ENCODE measurements at places on chromosomes 13 and 19.

DNA sequence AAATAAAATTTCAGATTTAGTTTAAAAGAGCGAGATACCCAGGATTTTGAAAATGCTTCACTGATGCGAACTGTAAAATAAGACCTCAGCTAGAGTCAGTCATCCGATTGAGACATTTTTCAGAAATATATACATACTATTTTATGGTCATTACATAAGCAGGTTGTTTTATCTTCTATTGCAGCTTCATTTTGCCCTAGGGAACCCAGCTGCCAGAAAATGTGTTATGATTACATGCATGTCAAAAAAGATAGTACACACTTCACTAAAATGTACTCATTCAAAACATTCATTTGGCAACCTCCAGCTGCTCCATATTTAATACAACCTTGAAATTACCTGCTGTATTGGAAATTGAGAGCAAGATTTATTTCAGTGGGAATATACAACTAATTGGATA lies 483.8 kb upstream of the SLITRK6 start:
- no peak for ATAC-seq

- peak; percentile 70 for ATAC-seq
Measured at GRCh38 chr13:29925457-29926097, 75.2 kb upstream of the UBL3 start.

- no peak for ATAC-seq
Measured at GRCh38 chr19:45182758-45183157, 4.2 kb downstream of the BLOC1S3 start.

GRCh38 chr19:13029893-13030292 lies 34.6 kb downstream of the NFIX start:
- no peak for ATAC-seq

GRCh38 chr13:98208606-98209005 lies 31.5 kb upstream of the RNF113B start:
- ATAC-seq: no peak

Measured in esophagus mucosa (tissue), 1 donor.